ENCODE measurements at places on chromosomes 16 and 17.

DNA sequence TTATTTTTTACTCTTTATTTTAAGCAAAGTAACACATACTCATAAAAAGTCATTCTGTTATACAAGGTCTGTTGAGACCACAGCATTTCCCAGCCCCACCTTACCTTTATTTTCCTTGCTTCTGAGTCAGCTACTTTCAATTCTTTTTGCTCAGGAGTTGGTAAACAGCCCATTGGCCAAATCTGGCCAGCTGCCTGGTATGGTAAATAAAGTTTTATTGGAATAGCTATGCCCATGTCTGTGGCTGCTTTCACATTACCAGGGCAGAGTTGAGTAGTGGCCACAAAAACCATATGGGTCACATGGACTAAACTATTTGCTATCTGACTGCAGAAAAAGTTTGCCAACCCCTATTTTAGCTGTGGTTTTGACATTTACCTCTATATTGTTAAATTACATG is 3.4 kb upstream of the NSRP1 start:
- no peak for DNase-seq

DNA sequence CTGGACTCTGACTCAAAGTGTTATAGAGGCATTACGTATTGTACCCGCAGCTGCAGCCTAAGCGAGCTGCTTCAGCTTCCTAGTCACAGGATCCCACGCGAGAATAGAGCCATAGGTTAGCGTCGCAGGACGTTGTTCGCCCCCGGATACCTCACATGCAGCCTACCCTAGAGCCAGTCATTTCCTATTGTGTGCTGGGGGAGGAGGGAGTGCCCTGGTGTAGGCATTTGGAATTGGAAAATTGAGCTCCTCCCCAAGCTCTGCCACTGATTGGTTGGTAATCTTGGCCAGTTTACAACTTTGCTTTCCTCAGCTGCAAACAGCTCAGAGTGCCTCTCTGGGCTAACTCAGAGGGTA is 530 bp downstream of the NAA60 start:
- DNase-seq: no peak

GRCh38 chr16:1347286-1347855 is 4.3 kb downstream of the TSR3 start:
- DNase-seq: no peak

GRCh38 chr17:60127068-60128064 is 22.4 kb upstream of the CA4 start:
- DNase-seq: no peak

GRCh38 chr17:75588596-75589011 is 1.0 kb downstream of the MYO15B start:
- DNase-seq: no peak

- no peak for DNase-seq
Observed at GRCh38 chr17:7955414-7956227, 23.6 kb downstream of the CNTROB start.

DNA sequence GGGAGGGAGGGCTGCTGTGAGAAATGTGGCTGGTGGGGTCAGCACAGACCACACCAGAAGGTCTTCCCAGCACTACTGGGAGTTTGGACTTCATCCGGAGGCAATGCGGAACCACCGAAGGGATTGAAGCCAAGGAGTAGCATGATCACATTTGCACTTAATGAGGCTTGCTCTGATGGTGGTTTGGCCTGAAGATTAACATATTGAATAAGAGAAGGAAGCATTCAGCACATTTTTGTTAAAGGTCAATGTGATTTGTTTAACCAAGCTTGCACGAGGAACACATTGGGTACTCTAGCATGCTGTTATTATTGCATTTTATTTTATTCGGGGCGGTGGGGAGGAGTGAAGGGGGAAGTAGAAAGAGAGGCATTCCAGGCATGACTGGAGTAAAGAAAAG is 378.6 kb downstream of the UTP18 start:
- DNase-seq: no peak

Data from H7 (cell line).